ENCODE measurements at places on chromosomes 13 and 19. TPM values are rescaled to one million over a fixed set of nuclear protein-coding genes. Genes with fewer than 3 reads are reported as not detected.

DNA sequence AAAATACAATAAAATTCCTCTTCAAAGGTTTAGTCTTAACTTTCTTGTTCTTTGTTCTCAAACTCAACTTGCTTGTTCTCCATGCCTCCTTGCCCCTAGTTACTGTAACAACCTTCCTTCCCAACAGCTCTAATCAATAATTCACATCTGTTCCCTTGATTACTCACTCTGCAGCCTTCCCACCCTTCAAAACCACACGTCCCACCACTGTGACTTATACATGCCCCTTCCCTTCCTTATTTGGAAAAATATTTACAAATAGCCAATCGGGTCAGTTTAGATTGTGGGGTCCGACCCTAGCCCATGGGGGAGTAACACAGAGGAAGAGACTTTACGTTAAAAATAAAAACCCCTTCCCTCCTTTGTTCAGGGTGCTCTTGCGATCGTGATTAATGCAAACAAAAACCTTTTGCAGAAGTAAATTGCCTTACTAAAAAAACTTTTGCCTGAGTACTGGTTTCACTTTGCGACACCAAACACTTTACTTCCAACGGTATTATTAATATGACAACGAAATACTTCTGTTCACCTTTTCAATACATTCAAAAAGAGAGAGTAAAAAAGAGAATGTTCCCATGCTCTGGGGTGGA lies 512 bp upstream of the ZNF93 start:
- H3K27me3 ChIP-seq, result no peaks in the 10 kb centered on the region
- H3K4me1 ChIP-seq, result peaks cover 19% of the 10 kb centered on the region
- H3K27ac ChIP-seq, result peak overlapping the region; percentile 92

GRCh38 chr13:23991119-23991518 lies 93.8 kb upstream of the C1QTNF9B start:
- no peaks in the 10 kb centered on the region for H3K36me3 ChIP-seq
- no peak for DNase-seq
- H3K4me1 ChIP-seq, result no peaks in the 10 kb centered on the region
- no peak overlapping the region for H3K4me3 ChIP-seq
- no peaks in the 10 kb centered on the region for H3K27me3 ChIP-seq
- no peak overlapping the region for H3K27ac ChIP-seq

DNA sequence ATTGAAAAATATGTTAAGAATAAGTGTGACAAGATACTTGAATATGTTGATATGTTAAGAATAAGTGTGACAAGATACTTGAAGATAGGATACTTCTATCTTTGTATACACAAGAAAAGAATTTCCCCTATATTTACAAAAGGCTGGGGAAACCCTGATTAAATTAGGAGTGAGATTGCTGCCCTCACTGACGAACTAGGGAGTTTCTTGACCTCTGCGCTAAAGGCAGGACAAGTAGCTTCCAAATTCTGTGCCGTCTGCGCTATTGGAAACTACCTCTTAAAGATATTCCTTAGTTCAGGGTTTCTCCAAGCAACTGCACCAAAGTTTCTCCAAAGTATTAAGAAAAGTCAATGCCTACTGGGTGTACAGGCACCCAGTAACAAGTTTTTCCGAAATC lies 730 bp downstream of the ZNF260 start:
- no peak for DNase-seq
- peak overlapping the region; percentile 95 for H3K27ac ChIP-seq
- peak overlapping the region; percentile 75 for H3K4me3 ChIP-seq
- H3K4me1 ChIP-seq, result peaks cover 7% of the 10 kb centered on the region

DNA sequence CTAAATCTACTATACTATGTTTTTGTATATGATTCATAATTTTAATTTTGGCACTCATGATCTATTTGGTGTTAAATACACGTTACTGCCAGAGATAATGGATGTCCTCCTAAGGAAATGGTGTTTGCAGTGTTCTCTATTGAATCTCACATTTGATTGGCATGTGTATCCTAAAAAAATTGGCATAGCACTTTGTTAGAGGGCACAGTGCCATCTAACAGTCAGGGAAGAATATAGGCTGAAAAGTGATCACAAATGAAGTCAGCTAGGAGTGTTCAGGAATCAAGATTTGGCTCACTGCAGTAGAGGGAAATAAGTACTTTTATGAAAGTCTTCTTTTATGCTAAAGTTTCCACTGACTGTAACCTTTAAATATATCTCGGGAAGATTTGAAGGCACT lies 624.6 kb downstream of the GPC6 start:
- no peak overlapping the region for H3K4me3 ChIP-seq
- H3K4me1 ChIP-seq, result no peaks in the 10 kb centered on the region
- no peaks in the 10 kb centered on the region for H3K36me3 ChIP-seq
- DNase-seq, result no peak
- H3K27me3 ChIP-seq, result no peaks in the 10 kb centered on the region

DNA sequence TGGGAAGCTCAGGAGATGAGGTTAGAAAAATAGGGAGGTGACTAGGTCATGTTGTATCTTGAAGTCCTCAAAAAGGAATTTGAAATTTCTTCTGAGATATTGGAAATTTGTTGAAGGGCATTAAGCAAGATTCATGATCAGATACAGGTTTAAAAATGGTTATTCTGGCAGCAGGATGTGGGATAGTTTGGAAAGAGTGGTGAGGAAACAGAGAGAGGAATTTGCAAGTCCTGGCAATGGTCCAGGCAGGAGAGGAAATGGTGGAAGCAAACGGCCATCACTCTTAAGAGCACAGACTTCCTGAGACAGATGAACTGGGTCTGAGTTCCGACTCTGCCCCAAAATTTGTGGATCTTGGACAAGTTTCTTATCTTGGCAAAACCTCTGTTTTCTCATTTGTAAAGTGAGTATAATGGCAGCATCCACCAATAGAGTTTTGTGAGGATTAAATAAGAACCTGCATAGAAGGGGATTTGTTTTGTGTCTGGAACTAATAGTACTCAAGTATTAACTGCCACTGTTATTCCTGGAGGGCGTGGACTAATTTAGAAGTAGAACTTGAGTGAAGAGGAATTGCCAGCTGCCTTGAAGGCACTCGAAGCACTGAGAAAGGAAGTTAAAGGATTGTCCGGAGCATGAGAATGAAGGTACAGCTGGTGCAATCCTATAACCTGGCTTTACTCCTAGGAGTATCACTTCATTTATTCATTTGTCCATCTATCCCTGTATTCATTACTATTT lies 99.6 kb downstream of the CCNA1 start:
- no peaks in the 10 kb centered on the region for H3K4me1 ChIP-seq
- H3K36me3 ChIP-seq, result no peaks in the 10 kb centered on the region
- H3K4me3 ChIP-seq, result no peak overlapping the region
- DNase-seq, result peak; percentile 25
- H3K27me3 ChIP-seq, result no peaks in the 10 kb centered on the region

DNA sequence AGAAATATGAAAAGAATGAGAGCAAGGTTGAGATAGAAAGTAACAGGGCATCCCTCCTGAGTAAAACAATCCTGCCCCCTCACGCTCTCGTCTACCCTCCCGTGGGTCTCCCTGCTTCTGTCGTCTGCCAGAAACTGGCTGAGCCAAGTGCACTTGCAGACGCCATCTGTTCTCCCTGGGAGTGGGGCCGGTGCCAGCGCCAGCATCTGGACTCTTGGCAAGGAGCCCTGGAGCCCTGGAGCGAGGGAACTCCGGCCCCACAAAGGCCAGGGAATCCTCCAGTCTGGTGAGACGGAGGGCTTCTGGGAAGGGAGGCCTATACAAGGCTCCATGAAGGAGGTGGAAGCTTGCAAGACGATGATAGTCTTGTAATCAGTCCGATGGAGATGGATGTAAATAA lies 2.3 kb upstream of the TMEM91 start:
- H3K27ac ChIP-seq, result no peak overlapping the region
- H3K4me1 ChIP-seq, result peaks cover 38% of the 10 kb centered on the region
- DNase-seq, result peak; percentile 94
- H3K4me3 ChIP-seq, result no peak overlapping the region
- no peaks in the 10 kb centered on the region for H3K36me3 ChIP-seq

DNA sequence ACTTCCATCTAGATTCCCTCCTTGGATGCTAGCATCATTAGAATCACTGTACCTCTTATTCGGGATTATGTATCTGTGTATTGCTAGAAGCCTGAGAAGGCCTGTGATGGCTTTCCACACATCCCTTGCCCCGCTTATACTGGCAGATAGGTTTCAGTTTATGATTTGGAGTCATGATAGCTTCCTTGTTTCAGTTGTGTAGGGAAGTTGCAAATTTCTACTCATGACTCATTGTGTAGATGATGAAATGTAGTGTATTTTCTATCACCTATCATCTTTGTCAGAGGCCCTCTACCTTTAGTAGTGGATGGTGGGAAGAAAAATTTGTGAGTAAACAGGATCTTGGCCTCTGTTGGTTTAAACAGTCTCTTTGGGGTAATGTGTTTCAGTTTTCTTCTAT lies 165.2 kb downstream of the GGACT start:
- DNase-seq, result no peak
- H3K36me3 ChIP-seq, result peaks cover 36% of the 10 kb centered on the region
- H3K4me1 ChIP-seq, result no peaks in the 10 kb centered on the region
- no peak overlapping the region for H3K4me3 ChIP-seq

GRCh38 chr19:2166741-2167738 lies 3.3 kb downstream of the DOT1L start:
- peaks cover 84% of the 10 kb centered on the region for H3K4me1 ChIP-seq
- H3K4me3 ChIP-seq, result no peak overlapping the region
- peak overlapping the region; percentile 98 for H3K27ac ChIP-seq
- no peaks in the 10 kb centered on the region for H3K27me3 ChIP-seq
- peak; percentile 87 for DNase-seq

DNA sequence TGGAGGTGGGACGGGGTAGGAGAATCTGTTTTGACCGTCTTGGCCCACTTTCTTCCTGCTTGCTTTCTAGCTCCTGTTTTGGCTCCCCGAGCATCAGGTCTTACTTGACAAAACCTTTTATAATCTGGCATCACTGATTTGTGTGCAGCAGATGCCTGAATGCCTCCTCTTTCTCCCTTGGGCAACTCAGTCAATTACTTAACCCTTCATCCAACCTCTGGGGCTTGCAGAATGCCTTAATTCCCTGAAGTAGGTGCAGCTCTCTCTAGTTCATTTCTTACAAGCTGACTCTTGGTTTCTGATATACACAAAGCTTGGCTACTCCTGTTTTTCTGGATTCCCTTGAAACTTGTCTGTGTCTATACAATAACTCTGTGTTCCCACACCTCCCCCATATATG lies 5.7 kb upstream of the NUP58 start:
- peaks cover 2% of the 10 kb centered on the region for H3K4me1 ChIP-seq
- no peak overlapping the region for H3K27ac ChIP-seq
- no peaks in the 10 kb centered on the region for H3K36me3 ChIP-seq
- no peak overlapping the region for H3K4me3 ChIP-seq
- H3K27me3 ChIP-seq, result peaks cover 24% of the 10 kb centered on the region
- no peak for DNase-seq

GRCh38 chr13:110329798-110330461 lies 22.8 kb downstream of the COL4A2 start:
- no peak for DNase-seq
- peak overlapping the region; percentile 84 for H3K27ac ChIP-seq
- H3K4me1 ChIP-seq, result no peaks in the 10 kb centered on the region
- H3K4me3 ChIP-seq, result no peak overlapping the region

DNA sequence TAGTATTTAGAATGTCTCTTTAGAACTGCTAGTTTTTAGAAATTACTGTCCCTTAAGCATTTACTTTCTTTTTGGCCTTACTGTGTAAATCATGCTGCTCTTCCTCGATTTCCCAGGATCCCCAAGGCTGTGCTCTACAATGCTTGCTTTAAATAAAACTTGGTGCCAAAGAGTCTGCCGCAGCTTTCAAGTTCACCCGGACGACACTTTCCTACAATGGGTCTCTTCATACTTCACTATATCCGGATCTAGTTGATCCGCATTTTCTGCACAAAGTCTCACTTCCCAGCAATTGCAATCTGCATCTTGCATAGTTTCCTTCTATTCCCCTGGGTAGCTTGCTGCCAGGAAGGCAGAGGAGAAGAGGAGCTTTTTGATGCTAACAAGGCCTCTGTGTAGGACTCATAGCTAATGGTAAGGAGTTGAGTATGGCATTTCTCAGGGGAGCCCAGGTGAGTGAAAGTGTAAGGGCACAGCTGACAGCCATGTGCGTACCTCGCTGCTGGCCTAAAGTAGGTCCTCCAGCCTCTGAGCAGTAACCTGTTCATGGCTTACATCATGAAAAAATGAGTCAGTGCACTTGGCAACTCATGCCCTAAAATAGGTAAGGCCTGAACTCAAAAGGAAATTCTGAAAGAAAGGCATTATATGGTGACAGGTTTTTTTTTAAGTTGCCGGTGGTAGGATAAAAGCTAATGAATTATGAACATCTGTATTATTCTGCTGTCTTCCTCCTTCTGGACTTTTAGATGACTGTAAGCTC lies 101.6 kb downstream of the ENOX1 start:
- no peak for DNase-seq
- no peaks in the 10 kb centered on the region for H3K27me3 ChIP-seq
- peak overlapping the region; percentile 52 for H3K27ac ChIP-seq
- peaks cover 5% of the 10 kb centered on the region for H3K4me1 ChIP-seq
- H3K4me3 ChIP-seq, result no peak overlapping the region

GRCh38 chr13:112985803-112986408 lies 16.9 kb downstream of the MCF2L start:
- no peaks in the 10 kb centered on the region for H3K36me3 ChIP-seq
- H3K27me3 ChIP-seq, result peaks cover under 1% of the 10 kb centered on the region
- peaks cover 17% of the 10 kb centered on the region for H3K4me1 ChIP-seq

DIRAS1 gene
- total RNA-seq, result 1.2 TPM

CEACAM20 gene
- not detected for total RNA-seq

N4BP2L1 gene
- 33.2 TPM for total RNA-seq

ZNF324B gene
- not detected for total RNA-seq

ERVK3-1 gene
- total RNA-seq, result 48.4 TPM

ZNRF4 gene
- not detected for total RNA-seq

GPR108 gene
- total RNA-seq, result 28.1 TPM

ANKLE1 gene
- total RNA-seq, result not detected

CTXN1 gene
- total RNA-seq, result 1.3 TPM
